ENCODE measurements at places on chromosomes 11 and 22.

DNA sequence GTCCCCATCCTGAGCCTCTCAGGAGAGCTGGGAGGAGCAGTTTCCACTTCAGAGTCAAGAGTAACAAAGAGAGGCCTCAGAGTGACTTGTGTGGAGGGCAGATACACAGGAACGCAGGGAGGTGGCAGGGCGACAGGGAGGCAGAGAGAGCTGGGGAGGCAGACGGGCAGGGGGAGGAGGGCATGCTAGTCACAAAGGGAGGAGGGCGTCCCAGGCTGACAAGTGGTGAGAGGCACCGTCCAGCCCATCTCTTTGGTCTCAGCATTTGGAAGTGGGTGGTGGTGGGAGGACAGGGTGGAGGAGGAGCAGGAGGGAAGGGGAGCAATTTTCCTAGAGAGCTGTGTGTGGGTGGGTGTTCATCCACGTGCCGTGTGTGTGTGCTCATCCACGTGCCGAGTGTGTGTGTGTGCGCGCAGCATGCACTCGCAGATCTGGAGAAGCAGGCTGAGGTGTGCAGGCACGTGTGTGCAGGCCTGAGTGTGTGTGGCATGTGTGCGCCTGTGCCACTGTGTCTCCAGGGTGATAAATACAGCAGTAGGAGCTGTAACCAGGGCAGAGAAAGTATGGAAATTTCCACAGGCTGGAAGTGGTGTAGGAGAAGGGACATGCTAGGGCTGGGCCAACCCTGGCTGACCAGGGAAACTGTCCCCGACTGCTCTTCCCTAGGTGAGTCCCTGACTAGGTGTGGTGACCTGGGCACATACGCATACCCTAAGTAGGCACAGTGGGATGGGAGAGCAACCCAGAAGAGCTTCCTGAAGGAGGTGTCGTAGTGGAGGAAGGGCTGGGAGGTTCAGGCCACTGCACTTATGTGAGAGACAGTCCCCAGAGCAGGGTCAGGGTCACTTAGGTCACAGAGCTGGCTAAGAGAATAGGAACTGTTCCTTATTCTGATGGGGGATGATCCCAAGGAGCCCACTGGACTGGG, 7.3 kb upstream of the PDE2A start:
- no peak for DNase-seq

DNA sequence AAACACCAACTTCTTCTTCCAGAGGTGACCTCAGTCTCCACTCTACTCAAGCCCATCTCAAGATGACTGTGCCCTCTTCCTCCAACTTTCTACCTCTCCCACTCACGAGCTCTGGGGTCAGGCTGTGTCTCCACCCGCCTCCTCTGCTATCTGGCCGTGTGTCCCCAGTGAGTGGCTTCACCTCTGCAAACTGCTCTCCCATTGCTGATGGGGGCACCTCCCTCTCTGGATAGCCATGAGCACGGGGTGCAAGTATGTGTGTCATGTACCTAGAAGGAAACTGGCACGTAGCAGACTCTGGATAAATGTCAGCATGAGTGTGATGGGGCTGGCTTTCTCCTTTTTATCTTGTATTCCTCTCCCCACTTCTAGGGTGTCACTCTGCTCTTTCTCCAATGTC, 18.3 kb upstream of the RAC2 start:
- no peak for DNase-seq

DNA sequence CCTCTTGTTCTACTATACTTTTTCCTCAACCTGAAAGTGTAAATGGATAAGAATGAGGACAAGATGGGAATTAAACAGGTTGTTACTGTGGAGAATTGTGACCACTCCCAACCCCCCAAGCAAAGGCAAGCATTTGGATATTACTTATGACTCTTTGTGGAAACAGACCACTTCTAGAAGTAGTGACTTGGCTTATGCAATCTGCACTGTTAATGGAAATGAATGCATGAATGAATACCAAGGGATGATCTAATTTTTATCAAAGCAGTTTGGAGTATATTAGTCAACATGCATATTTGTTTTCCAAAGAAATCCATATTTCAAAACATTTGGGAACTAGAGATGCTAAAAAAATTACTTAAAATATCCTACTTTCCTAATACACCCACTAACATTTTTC, 35.3 kb downstream of the AMOTL1 start:
- no peak for DNase-seq

- no peak for DNase-seq
These were observed 141.2 kb downstream of the CADM1 start for GRCh38 chr11:115362997-115363396.

GRCh38 chr11:116773203-116774097, 663 bp upstream of the BUD13 start:
- no peak for DNase-seq

GRCh38 chr11:121503051-121503450, 50.3 kb upstream of the SORL1-AS1 start:
- DNase-seq: no peak

GRCh38 chr22:32469799-32470212, 4.8 kb upstream of the FBXO7 start:
- no peak for DNase-seq

GRCh38 chr11:27909386-27909785, 198.6 kb downstream of the KIF18A start:
- no peak for DNase-seq

DNA sequence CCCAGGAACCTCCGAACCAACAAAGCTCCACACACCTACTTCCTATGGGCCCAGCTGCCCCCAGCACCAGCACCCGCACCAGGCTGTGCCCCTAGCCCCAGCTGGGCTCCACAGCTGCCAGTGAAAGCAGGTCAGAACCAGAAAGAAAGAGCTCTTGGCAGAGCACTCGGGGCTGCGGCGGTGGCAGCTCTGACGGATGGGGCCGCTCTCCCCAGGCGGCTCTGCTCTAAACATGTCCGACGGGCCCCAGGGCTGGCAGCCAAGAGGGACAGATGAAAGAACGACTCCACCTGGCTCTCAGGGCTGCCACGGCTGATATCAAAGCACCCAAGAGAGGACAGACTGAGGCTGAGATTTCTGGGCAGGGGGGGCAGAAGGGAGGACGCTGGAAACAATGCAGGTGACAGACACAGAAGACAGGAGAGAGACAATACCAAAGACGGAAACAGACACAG, 25.7 kb downstream of the LRFN4 start:
- no peak for DNase-seq

DNA sequence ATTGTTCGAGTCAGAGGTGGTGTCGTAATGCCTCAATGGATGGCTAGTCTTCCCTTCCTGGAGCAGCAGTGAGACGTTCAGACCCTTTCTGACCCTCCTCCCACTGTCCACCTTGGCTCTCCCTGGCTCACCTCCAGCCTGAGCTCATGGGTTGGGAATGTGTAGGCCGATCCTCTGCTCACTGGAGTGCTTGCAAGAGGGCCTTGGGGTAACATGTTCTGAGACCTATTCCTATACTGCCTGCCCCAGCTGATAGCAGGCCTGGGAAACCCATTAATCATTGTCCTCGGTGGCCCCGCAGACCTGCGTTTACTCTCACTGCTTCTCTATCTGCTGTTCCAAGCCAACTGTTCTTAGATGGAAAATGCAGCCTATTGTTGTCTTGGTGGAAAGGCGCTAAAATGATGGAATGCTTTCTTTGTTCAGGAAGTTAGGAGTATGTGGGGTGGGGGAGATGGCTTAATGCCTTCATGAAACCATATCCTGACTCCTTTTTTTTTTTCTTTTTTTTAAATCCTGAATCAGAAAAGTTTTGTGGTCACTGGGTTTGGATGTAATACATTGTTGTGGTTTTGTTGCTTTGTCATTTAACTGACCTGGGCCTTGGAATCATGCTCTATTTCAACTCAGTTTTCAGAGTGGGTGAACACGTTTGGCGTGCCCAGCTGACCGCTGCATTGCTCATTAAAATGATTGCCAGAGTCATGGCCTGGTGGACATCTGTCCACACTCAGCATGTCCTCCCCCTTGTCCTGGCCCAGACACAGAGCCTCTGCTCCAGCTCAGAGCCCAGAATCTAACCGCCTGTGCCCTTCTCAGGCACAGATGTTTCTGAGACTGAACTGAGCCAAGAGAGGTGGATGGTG, 72.5 kb downstream of the MICAL2 start:
- DNase-seq: no peak

- DNase-seq: no peak
These were observed 53.2 kb upstream of the BID start for GRCh38 chr22:17827466-17827865.

DNA sequence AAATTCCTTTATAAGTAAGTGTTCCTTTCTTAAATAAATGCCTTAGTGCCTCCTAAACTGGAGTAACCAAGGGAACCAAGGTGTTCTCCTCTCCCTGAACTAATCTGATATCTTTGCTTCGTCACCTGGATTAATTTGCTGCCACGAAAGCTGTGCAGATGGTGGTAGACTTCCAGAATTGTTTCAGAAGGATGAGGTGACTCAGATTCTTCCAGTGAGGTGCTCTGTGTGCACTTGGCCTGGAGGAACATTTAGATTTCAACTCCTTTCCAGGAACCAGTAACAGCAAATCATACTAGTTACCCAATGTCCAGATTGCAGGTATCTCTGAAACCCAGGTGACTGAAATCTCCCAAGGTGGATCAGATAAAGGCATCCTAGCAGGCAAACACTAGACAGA, 181.9 kb downstream of the FAT3 start:
- DNase-seq: no peak

DNA sequence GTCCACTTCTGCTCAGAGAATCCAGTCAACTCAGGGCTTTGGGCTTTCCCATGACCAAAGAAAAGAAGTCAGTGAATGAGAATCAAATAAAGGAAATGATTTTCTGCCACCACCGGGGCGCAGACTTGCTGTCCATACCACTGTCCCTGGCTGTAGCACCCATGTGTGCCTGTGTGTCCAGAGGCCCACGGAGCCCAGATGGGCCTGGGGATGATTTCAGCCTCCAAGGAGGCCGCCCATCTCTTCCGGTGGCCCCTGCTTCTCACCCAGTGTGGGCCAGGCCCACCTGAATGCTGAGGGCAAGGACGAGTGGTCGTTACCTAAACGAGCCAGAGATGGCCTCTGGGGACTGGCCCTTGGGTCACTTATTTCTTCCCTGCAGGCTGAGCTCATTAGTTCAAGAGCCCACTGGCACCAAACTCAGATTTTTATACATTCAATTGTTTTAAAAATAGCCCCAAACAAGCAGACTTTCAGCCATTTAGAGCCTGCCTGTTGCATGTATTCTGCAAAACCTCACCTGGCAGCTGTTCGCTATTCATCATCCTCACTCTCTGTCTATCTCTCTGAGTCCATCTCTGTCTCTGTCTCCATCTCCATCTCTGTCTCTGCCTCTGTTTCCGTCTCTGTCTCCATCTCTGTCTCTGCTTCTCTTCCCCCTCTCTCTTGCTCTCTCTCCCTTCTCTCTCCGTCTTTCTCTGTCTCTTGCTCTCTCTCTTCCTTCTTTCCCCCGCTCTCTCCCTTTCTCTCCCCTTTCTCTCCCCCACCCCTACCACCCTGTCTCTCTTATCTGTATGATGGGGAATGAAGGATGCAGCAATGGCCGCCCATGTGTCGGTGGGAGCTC, 24.2 kb downstream of the KRTAP5-5 start:
- DNase-seq: no peak

DNA sequence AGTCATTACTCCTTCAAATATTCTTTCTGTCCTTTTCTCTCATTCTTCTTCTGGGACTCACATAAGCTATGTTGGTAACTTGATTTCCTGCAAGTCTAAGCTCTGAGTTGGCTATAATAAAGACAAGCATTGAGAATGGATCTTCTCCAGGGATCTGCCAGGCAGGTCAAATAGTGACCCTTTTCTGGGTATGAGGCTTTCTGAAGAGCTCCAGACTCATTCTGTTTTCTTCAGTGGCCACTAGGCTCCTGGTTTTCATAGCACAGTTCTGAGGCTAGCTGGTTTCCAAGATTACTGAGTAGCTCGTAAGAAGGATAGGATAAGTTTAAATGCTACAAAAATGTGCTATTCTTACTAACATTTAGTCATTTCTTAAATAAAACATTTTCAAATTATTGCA, 38.3 kb downstream of the TMPRSS5 start:
- DNase-seq: no peak

DNA sequence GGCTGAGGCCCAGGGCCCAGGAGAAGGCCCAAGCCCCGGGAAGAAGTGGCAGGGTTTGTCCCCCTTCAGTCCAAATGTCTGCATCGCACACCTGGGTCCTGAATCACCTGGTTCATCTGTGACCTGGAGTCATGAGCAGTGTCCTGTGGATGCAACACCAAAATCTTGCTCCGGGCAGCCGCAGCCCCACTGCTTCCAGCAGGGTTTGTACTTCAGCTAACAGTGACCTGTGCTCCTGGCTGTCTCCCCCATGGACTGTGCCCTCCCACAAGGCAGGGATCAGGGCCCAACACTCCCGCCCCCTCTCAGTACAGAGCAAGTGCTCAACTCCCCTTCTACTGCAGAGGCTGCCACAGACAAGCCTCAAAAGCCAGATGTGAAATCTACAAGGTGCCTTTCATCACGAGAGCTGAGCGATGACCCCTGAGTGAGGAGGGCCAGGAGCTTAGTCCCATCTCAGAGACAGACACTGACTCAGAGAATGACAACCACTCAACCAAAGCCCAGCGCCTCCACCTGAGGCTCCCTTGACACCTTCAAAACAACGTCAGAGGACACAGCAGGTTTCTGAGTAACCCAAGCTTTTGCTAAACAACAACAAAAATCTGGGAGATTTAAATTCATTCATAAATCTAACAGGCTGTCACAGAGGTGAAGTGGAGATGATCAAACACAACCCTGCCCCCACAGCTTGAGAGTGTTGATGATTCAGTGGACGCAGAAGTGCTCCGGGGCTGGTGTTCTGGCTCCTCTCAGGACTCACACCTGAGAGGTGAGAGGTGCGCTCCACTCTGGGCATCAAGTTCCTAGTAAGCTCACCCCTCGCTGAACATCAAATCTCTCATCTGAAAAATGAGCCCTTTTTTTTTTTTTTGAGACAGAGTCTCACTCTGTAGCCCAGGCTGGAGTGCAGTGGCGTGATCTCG, 3.4 kb downstream of the KIAA0930 start:
- no peak for DNase-seq

DNA sequence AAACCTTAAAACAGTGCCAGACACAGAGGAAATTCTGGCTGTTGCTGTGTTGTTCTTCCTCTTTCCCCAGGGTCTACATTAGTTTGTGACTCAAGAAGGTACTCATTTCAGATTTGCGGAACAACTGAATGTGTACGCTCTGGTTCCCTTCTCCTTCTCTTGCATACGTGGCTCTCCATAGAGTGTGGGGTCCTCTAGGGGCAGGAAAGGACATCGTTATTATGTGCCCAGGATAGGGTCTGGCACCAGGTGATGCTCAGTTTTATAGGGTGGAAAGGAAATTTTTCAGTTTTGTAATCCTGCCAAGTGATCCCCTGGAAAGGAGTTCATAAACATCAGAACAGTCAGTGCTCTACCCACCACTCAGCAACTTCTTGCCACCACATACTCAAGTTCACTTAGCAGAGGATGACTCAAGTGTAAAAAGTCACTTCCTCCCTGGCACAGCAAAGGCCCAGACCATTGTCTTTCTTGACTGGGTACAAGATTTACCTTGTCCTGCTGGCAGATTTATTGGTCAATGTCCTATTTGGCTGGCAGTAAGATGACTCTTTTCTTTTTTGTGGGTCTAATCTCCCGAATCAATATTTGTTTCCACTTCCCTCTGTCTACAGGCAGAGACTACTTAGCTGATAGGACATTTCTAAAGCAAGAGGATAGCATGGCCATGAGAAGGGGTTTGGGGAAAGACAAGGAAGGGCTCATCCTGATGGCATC, 246.0 kb upstream of the TENM4 start:
- DNase-seq: no peak

Measured in CMK (cell line).